ENCODE measurements at places on chromosomes 16 and 17.
A peak's percentile ranks its signal among the peaks of the same experiment; 100 is the strongest.

DNA sequence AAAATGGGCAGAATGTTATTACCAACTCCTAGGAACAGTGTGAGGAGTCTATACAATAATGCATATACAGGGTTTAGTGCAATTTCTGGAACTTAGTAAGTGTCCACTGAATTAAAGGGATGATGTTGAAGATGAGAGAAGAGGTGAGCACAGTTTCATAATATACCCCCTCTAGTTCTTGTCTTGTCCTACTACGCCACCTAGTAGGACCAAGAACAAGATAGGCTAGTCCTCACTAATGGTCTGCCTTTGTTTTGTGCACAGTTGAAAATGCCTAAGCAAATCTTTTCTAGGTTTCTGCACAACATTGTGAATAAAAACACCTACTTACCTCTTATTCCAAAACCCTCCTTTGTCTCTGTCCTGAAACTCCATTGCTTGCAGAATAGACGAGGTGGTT is 670.2 kb downstream of the CDH8 start:
- no peak for DNase-seq

GRCh38 chr17:73592079-73592415 is 52.2 kb downstream of the SDK2 start:
- no peak for DNase-seq

DNA sequence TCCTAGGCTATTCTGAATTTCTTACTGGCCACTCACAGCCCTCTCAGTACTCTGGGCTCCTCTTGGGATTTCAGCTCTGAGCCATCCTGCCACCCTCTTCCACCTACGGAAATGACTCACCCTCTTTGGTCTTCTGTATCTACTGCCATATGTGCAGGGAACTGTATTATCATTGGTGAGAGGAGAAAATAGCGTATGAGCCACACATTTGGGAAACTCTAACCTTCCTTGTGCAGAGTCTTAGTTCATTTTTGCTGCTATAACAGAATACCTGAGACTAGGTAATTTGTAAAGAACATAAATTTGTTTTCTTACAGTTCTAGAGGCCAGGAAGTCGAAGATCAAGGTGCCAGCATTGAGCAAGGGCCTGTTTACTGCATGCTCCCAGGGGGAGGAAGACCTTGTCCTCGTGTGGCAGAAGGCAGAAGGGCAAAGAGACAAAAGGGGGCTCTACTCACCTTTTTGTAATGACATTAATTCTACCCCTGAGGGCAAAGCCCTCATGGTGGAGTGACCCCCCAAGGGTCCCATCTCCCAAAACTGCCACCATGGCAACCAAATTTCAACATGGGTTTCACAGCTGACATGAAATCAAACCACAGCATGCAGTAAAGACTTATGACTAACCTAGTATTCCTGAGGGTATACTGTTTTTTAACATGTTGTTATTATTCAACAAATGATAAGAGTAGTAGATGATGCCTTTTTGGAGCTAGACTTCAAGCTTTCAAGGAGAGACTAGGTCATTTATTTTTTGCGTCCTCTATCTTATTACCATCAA is 191.8 kb downstream of the PRKCA start:
- DNase-seq: peak; percentile 81

- peak; percentile 83 for DNase-seq
These were observed 105.0 kb downstream of the TANGO6 start for GRCh38 chr16:68948230-68948910.

DNA sequence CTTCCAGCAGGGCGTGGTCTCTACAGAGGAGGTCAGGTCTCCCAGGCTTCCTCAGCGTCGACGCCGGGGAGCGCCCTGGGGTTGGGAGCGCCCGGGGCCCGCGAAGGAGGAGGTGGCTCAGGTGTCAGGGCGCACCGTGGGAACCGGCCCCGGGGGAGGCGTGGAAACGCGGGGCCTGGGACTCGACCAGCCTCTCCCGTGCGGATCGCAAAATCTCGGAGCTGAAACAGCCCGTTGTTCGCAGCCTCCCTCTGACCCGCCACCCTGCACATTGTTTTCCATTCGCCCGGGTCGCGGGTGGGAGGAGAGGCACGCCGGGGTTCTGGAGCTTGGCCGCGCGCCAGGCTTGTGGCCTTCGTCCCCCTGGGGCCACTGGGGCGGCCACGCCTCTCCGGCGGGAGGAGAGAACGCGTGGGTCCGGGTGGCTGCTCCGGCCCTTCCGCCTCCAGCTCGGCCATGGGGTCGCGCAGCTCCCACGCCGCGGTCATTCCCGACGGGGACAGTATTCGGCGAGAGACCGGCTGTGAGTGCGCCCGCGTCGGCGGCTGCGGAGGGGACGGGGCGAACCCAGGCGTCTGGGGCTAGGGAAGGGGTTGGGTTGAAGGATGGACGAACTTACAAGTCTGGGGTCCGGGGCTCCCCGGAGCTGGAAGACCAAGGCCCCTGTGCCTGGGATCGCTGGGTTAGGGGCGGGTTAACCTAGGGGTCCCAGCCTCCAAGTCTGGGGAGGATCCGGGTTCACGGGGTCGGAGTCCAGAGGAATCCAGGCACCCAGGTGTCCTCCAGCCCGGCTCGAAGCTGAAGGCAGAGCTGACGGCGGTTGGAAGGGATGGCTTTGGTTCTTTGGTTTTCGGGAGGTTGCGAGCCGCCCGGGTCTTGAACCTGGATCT is at the start of gene CHP2:
CHP2 (plus strand) TSS at position 433 of the 890 bp plus-strand sequence; CDS start at position 457, 24 bp downstream.
- no peak for DNase-seq

- DNase-seq: no peak
These were observed 54.8 kb downstream of the RPH3AL start for GRCh38 chr17:297758-298157.

DNA sequence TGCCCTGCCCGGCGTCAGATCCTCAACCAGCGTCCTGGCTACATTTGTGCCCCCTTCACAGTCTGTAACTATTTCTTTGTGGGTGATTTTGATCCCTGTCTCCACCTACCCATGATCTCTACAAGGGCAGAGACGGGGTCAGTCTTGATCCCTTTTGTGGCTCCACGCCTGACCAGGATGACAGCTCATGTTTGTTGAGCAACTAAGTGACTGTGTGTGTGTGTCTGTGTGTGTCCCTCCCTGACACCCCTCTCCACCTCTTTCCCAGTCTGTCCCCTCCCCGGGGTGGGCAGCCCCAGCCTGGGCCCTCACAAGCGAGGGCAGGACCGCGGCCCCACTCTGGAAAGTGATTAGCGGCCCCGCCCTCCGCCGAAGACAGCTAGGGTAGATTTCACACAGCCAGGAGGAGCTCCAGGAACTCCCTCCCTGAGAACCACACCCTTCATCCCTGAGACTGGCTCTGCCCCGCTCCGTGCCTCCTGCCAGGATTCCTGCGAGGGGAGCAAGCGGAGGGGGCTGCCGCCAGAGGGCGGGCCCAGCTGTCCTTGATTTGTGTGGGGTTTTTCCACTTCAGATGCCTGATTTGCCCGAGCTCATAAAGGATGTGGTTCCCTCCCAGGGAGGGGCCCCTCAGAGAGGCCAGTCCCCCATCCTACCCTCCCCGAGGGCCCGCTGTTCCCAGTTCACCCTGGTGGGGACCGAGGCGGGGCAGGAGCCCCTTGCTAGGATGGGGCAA is 5.3 kb upstream of the HS3ST6 start:
- DNase-seq: peak; percentile 45

- no peak for DNase-seq
These were observed 97.7 kb downstream of the ZNF18 start for GRCh38 chr17:11899537-11899942.

- DNase-seq: no peak
These were observed 7.9 kb upstream of the WFIKKN1 start for GRCh38 chr16:622920-623280.

DNA sequence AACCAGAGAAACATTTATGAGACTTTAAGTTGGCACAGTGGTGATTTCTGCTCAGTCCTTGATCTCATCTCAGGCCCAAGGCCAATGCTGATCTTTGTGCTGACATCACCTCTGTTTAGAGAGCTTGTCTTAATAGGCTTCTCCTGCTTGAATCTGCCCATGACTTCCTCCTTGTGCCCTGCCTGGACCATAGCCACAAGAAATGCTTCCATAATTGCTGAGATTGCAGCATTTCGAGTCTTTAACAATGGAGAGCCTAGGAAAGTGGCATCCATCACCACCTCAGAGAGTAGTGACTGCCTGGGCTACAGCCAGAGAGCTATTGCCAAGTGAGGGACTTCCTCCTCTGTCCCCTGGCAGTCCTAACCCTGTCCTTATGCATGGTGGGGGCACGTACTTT is 25.1 kb upstream of the MMP2 start:
- no peak for DNase-seq

GRCh38 chr17:16926571-16927451 is 45.1 kb downstream of the TNFRSF13B start:
- no peak for DNase-seq

DNA sequence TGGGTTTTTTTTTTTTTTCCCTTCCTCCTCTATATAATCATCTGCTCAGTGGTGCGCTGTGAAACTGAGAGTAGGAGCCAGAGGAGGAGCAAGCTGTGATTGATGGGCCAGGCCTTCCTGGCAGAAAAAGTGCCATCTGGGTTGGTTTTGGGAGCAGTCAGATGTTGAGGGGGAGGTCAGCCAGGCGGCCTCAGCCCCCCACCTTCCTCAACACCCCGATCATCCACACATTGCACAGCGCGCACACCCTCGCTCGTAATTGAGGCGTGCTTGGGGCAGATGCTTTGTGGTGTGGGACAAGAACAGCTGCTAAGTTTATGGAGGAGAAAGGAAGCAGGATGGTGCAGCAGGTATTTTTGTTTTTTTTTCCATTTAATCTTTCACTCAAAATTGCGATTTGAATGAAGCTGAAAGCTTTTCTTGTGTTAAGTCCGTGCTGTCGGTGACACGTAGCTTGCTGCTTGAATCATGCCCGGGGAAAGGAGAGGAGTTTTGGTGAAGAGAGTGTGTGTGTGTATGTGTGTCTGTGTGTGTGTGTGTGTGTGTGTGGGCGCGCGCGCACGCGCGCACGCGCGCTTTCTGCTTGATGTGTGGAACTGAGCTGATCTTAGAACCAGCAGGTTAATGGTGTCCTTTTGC is 177.4 kb downstream of the RBFOX1 start:
- DNase-seq: no peak

GRCh38 chr17:43416998-43417890 is 18.5 kb downstream of the ARL4D start:
- DNase-seq: no peak

DNA sequence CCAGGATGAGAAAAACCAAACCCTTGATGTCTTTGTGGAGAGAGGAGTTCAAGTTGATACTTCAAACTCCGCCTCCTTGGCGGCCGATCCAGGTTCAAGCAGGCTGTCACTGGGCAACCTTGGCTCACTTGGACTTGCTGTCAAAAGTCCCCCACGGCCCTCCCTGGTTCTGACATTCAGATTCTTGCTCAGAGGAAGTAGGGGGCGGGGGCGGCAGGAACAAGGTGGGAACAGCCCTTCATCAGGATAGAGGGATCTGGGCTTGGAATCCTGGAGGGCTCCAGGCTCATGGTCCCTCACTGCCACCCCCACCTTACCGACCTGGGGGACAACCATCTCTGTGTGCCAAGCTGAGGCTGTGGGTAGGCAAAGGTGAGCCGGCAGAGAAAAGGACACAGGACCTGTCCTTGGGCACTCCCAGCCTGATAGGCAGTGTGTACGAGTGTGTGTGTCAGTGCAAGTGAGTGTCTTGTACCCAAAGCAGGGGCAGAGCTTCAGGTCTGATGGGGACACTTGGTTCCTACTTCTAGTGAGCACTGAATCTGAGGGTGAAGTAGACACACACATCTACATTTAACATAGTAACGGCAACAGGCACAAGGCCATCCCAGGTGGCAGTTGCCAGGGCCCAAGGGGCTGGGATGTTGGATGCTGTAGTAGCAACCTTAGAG is 6.6 kb upstream of the TSPOAP1 start:
- DNase-seq: no peak

DNA sequence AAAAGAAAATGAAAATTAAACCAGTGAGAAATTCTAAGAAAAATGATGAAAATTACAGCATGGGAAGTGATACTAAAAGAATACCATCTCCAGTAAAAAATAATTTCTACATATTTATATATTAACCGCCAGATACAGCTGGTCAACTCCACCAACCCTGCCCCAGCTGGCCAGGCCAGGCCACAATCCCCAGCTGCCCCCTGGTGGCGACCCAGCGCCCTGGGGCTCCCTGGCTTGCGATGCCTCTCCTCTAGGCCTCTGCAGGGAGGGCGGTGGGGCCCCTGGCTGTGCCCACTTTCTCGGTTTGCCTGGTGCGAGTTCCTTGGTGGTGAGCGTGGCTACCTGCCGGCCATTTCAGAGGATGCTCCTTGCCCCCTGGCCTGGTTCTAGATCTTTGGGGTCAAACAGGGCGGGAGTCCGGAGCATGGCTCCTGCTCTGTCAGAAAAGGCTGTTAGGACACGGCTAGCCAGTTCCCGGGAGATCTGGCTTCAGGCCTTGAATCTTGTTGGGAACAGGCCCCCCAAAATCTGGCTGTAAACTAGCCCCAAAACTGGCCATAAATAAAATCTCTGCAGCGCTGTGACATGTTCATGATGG is 14.5 kb downstream of the GLIS2 start:
- peak; percentile 64 for DNase-seq

DNA sequence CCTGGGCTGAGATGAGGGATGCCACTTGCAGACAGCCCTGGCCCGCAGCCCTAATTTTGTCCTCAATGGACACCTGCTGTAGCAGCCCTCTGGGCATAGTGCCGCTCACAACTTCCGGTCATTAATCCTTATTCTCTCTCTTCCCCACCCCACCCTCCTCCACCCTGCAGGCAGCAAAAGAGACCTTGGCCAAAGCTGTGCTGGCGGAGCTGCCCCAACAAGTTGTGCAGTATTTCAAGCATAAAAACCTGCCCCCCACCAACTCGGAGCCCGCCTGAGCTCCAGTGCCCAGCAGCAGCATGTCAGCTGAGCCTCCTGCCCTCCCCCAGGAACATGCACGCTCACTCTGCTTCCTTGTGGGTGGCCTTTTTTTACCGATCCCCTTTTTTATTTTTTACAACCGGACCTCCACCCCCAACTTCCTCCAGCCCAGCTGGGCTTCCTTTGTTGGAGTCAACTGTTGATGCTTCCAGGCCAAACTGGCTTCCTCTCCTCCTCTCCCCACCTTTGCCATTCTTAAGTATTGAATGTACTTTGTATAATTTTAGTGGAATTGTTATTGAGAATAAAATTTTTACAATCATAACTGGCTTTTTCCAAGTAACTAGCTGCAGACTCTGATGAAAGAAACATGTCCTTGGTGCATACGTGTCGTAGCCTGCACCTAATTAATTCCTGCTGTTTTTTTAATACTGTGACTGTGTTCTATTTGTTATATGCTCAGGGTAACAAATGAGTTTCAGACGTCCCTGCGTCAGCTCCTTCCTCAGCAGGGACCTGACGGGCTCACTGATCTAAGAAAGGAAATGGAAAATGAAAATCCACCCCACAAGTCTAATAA is 38.2 kb downstream of the PSME3IP1 start:
- DNase-seq: no peak

DNA sequence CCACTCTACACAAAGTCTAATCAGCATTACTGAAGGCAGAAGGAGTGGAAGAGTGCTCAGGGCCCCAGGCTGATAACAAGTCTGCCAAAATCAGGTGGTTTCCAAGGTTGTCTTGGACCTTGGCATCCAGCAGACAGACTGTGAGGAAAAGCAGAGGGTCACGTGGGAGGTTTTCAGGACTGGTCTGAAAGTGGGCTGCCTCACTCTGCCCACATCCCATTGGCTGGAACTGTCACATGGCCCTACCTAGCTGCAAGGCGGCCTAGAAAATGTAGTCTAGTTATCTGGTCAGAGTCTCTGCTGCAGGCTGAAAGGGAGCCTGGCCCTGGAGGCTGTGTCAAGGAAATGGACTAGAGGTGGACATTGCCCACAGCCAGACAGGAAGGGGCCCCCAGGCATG is 310.7 kb upstream of the ASIC2 start:
- DNase-seq: no peak
